SK-N-SH (cell line): ENCODE measurements at places on chromosomes 1 and 21.
A peak's percentile ranks its signal among the peaks of the same experiment; 100 is the strongest.

DNA sequence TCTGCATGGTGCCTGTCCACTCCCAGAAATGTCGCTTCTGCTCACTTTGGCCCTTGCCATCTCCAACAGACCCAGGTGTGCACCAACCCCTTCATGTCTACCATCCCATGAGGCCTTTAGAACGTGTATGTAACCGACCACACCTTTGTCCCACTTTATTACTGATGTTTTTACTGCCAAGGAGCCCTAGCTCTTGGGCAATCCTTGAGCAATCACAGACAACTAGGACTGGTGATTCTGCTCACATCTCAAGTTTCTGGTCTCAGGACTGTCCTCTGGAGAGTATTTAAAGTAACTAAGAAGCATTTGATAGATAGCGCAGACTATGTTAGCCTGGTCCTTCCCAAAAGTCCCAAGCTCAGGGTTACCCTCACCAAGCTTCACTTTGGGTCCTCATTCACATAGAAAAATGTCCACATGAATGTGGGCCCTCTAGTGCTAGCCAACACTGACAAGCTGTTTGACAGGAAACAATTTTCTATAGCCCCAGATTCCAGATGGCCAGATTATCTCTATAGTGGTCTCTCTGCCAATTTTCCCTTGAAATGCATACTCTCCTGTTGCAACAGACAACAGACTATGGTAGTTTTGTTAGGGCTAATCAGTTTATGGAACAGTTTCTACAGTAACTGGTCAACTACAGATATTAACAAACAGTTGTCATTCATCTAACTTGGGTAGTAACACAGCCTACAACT lies 6.9 kb upstream of the TMEM81 start:
- peak; percentile 49 for DNase-seq

DNA sequence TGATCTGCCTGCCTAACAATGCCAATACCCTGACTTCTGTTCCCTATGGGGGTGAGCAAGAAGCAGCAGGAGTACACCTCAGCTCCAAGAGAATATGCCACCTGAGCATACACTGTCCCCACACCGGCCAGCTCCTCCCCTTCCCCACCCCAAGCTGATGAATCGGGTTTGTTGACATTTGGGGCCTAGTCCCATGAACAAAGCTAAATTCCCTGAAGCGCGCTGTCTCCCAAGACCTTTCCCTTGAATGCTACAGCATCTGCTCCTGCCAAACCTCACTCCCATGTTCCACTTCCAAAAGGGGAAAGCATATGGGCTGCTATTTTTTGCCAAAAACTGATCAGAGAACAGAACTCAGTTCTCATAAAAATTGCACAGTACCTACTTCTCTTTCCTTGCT lies 220.4 kb upstream of the CAMK1G start:
- DNase-seq = no peak

GRCh38 chr21:14687268-14687625 lies 141.1 kb upstream of the SAMSN1 start:
- no peak for DNase-seq

GRCh38 chr1:8847990-8848389 lies 30.5 kb downstream of the ENO1 start:
- no peak for DNase-seq

- DNase-seq = peak; percentile 18
Observed at GRCh38 chr1:221708987-221709386, 32.9 kb downstream of the DUSP10 start.

DNA sequence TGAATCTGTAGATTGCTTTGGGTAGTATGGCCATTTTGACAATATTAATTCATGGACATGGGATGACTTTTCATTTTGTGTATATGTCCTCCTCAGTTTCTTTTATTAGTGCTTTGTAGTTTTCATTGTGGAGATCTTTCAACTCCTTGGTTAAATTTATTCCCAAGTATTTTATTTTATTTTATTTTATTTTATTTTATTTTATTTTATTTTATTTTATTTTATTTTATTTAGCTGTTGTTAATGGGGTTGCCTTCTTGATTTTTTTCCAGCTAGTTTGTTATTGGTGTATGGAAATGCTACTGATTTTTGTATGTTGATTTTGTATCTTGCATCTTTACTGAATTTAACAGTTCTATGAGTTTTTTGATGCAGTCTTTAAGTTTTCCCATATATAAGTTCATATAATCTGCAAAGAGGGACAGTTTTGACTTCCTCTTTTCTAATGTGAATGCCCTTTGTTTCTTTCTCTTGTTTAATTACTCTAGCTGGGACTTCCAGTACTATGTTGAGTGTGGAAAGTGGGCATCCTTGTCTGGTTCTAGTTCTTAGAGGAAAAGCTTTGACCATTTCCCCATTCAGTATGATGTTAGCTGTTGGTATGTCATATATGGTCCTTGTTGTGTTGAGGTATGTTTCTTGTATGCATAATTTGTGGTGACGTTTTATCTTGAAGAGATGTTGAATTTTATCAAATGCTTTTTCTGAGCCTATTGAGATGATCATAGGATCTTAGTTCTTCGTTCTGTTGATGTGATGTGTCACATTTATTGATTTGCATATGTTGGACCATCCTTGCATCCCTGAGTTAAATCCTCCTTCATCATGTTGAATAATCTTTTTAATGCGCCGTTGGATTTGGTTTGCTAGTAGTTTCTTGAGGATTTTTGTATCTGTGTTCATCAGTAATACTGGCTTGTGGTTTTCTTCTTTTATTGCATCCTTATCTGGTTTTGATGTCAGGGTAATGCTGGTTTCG lies 14.3 kb downstream of the CEPT1 start:
- no peak for DNase-seq

DNA sequence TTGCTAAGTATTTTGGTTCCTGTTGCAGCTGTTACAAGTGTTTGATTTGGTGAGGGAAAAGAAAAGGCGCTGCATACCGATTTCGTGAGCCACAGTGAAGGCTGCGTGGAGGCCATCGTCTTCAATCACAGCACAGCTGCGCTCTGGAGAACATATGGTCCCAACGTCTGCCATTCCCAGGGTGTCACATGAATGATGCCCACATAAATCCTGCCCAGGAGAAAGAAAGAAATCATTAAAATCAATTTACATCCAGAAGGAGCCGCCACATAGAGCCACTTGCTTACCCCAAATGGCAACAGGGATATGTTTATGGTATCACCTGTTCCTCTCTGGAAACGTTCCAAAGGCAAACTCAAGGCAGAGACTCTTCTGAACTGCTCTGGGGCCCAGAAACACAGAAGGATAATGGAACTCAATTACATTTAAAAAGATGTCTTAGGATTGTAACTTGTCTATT lies 12.2 kb downstream of the ADAMTS5 start:
- DNase-seq = no peak

DNA sequence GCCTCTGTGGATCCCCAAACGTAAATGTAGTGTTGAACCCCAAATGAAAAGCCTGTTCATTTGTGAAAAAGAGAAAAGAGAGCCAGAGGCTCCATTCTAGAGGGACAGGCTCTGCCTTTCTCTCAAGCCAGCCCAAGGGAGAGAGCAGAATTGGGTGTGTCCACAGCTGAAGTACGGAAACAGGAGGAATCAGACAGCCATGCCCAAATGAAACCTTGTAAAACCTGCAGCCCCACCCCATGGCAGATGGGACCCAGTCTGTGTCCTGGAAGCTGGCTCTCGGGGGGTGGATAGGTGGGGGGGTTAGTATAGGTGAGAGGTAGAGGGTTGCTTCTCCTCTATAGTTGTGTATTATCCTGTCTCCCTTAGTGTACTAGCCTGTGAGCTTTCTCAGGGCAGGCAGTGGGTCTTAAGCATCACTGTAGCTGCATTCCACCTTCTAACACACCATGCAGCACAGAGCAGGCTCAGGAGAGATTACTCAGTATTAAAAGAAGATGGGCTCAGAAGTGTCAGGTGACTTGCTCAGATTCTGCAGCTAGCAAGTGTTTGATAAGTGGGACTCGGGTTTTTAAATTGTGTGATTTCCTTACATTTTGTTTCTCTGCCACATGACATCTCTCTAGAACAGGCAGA lies 67.4 kb upstream of the SIPA1L2 start:
- DNase-seq = no peak

GRCh38 chr1:210655511-210655910 lies 326.8 kb downstream of the HHAT start:
- no peak for DNase-seq

DNA sequence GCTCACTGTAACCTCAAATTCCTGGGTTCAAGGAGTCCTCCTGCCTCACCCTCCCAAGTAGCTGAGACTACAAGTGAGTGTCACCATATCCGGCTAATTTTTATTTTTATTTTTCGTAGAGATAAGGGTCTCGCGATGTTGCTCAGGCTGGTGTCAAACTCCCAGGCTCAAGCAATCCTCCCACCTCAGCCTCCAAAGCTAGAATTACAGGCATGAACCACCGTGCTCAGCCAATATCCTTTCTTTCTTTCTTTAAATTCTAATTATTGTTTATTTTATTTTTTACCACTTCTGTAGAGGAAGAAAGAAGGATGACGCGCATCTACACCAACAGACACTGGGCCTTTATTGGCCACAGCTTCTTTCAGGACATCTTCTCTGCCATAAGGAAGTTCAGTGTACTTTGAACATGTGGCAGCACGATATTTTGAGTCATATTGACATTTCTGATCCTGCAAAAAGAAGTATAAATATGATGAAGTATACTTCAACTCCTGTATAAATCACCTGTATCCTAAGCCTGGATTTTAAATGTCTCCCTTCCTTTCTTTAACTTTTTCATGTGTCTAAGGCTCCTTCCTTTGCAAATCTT lies 15.8 kb downstream of the CTSS start:
- no peak for DNase-seq

DNA sequence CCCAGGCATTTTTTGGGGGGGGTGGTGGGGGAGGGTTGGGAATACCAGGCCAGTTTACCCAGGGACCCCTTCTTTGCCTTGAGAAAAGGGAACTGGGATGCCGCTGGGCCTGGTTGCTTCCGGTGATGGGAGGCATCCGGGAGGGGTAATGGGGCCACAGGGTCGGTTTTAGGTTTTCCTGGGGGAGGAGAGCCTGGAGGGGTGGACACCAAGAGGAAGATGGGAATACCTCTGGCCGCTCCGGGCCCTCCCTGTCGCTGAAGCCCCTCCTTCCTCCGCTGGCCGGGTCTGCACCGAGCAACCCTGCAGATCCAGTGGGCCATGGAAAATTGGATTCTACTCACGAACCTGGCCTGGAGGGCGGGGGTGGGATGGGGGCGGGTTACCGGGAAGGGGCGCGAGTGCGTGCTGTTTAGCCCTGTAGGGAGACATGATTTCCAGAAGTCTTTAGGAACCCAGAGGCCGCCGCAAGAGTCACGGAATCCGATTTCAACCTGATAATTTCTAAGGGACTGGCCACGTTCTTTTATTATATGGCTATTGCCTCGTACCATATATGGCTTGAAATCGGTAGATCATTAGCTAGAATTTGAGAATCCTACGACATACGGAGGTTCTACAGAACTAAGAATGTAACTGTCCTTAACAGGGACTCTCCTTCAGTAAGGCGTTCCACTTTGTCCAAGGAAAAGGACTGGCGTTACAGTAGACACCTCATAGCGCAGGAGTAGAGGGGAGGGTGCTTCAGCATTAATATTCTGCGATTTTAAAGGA lies 749 bp downstream of the AKIRIN1 start:
- peak; percentile 77 for DNase-seq

DNA sequence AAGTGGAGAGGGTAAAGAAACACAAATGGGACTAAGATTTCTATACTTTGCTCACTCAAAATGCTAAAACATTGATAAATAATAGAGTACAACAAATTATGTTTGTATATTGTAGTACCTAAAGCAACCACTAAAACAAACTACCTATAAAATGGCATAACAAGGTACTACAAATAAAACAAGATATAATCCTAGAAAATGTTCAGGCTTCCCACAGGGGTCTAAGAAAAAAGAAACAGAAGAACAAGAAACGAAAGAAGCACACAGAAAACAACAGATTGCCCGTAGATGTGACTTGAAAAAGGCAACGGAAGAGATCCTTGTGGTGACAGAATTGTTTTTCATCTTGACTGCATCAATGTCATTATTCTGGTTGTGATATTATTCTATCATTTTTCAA lies 63.3 kb upstream of the ADGRL4 start:
- no peak for DNase-seq

GRCh38 chr1:160429702-160430535 lies 29.6 kb downstream of the VANGL2 start:
- DNase-seq = no peak

GRCh38 chr1:231799363-231799986 lies 172.9 kb downstream of the DISC1 start:
- DNase-seq = no peak

GRCh38 chr1:16342331-16343062 lies 9.8 kb downstream of the FBXO42 start:
- no peak for DNase-seq

DNA sequence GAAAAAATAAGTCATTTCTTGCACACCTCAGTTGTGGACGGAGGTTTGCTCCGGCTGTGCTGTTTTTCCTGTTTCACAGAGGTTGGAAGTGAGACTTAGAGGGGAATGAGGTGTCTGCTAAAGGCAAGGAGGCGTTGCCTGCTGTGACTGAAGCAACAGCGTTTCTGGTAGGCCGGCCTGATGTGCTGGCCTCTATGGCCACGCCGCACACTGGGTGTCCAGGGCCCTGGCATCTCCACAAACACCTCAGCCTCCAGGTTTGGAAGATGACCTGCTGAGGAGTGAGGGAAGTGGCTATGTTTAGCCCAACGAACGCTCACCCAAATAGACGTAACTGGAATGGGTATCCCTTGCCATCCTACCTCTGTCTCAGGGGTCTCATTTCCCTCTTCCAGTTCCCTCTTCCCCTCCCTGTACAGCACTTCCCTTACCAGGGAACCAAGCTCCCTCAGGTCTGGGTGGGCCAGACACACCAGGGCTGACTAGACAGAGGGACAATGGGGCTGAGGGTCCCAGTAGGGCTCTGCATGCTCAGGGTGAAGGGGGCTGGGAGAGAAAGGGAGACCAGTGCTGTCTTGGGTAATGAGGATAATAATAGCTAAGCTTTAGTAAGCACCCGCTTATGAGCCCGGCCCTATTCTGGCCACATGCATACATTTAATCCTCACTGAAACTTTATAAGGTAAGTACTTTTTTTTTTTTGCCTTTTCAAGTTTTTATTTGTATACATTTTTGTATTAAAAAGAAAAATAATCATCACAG lies 11.9 kb downstream of the CACNA1S start:
- no peak for DNase-seq

DNA sequence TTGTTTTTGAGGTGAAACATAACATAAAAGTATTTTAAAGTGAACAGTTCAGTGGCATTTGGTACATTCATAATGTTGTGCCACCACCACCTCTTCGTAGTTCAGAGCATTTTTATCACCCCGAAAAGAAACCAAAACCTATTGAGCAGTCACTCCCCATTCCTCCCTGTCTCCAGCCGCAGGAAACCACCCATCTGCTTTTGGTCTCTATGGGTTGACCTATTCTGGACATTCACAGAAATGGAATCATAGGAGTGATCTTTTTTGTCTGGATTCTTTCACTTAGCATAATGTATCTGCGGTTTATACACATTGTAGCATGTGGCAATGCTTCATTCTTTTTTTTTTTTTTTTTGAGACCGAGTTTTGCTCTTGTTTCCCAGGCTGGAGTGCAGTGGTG lies 141.2 kb downstream of the VPS13D start:
- no peak for DNase-seq
